ENCODE measurements at places on chromosomes 6 and 20.

DNA sequence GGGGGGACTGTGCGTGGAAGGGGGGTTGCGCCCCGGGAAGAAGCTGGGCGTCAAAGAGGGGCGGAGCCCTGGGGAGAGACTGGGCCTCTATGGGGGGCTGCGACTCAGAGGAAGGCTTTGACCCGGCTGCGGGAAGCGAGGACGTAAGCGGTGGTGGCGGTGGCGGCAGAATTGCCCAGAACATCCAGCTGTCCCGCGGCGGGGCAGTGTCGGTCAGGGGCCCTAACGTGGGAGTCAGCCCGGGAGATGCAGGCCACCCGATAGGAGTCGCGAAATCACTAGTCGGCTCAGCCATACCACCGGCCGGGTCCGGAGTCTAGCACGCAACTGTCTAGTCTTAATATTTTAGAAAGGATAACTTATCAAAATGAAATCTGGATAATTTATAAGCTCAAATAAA is 387.6 kb upstream of the EYS start:
- no peak for DNase-seq

GRCh38 chr6:81938991-81939732 is 186.7 kb upstream of the TENT5A start:
- DNase-seq = no peak

GRCh38 chr6:113160306-113161017 is 696.7 kb upstream of the MARCKS start:
- no peak for DNase-seq

DNA sequence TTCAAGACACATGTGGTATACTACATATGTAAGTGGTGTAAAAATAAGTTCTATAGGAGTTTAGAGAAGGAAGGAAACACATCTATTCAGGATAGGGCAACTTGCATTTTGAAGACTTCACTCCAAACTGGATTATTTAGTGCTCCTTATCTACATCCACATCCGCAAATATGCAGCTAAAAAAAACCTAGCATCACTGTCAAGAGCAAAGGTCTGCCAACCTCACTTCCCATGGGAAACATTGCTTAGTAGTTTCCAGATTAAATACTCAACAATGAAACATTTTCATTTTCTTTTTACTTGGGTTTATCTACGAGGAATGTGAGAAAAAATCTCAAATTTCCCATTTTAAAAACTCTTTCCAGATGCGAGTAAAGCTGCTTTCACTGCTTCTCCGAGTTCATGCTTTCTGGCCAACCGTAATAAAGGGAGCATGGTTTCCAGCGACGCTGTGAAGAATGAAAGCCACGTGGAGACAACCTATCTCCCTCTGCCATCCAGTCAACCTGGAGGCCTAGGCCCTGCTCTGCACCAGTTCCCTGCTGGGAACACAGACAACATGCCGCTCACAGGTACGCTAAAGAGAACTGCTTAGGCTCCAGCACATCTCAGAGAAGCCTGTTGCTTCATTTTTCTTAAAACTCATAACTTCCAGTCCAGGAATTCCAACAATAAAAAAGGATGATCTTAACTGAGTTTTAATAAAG is 48.2 kb downstream of the RFX6 start:
- no peak for DNase-seq

GRCh38 chr20:38342216-38342615 is 4.1 kb upstream of the LBP start:
- no peak for DNase-seq

DNA sequence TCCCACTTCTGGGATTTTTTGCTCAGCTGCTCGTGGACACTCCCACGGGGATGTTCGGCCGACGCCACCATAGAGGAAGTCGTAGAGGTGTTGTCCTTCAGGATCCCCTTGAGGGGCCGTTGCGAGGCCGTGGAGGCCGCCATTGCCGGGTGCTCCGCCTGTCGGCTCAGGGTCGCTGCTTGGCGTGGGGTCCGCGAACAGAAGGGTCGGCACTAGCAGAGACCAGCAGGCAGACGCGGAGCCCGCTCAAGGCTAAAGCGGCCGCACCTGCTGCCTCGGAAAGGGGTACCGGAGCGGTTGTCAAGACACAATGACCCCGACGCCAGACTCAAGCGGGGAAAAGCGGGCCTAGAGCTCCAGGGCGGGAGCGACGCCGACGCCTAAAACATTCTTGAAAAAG is 25.7 kb downstream of the PSMB9 start:
- DNase-seq = no peak

GRCh38 chr6:63635215-63635587 is 401 bp upstream of the PHF3 start:
- no peak for DNase-seq

GRCh38 chr6:29825848-29826247 is 1.8 kb upstream of the HLA-G start:
- DNase-seq = no peak

- DNase-seq = no peak
These were observed 120.4 kb downstream of the ARMC2 start for GRCh38 chr6:108968325-108969316.

GRCh38 chr6:50655848-50656453 is 57.4 kb upstream of the TFAP2D start:
- DNase-seq = no peak
